Kidney glomerular epithelial cell (primary cell): ENCODE measurements at places on chromosomes 6 and 20.

- no peak for DNase-seq
These were observed 48.2 kb upstream of the BLCAP start for GRCh38 chr20:37575884-37576283.

DNA sequence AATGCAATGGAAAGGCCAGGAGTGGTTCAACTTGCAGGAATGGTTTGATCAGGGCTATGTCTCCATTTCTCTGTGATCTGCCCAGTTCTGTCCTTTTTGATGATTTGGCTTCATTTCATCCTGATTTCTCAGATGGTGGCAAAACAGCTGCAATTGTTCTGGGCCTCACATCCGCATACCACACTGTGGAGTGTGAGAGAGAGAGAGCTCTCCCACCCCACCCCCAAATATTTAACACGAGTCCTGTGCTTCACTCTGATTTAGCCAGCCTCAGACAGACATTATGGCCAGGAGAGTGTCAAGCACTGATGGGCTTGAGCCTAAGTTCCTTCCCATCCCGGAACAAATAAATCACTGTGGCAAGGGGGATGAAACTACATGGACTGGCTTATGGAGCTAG, 284.6 kb downstream of the CDC5L start:
- no peak for DNase-seq

GRCh38 chr6:167247814-167248595, 43.1 kb upstream of the UNC93A start:
- no peak for DNase-seq

- no peak for DNase-seq
These were observed 46.4 kb upstream of the CAP2 start for GRCh38 chr6:17347012-17347411.

DNA sequence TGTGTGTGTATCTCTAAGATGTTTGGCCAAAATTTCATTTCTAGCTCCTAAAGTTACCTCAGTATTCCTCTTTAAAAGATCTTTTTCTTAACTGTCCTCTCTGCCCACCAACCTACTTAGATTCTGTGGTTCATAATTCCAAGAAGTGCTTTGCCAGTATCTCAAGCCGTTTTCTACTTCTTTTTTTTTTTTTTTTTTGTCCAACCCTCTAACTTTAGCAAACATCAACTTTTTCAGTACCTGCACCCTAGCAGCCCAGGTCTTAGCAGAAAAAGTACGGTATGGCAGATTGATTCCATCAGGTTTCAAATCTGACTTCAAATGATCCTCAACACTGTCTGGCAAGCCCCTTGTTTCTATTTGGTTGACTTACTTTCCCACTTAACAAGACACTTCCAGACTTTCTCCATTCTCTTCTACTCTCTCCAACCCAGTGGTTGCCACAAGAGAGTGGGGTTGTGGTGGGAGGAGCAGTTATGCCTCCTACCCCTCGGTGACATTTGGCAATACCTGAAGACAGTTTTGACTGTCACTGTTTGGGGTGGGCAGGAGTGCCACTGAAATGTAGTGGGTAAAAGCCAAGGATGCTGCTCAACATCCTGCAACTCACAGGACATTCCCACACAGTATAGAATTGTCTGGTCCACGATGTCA, 10.8 kb upstream of the MAN1A1 start:
- no peak for DNase-seq

- DNase-seq, result no peak
These were observed 227.5 kb downstream of the THBS2 start for GRCh38 chr6:169026175-169026574.

GRCh38 chr20:347317-347639, 367 bp downstream of the NRSN2 start:
- DNase-seq, result no peak

- peak; percentile 26 for DNase-seq
These were observed 2.1 kb downstream of the TSPYL4 start for GRCh38 chr6:116251568-116252384.

DNA sequence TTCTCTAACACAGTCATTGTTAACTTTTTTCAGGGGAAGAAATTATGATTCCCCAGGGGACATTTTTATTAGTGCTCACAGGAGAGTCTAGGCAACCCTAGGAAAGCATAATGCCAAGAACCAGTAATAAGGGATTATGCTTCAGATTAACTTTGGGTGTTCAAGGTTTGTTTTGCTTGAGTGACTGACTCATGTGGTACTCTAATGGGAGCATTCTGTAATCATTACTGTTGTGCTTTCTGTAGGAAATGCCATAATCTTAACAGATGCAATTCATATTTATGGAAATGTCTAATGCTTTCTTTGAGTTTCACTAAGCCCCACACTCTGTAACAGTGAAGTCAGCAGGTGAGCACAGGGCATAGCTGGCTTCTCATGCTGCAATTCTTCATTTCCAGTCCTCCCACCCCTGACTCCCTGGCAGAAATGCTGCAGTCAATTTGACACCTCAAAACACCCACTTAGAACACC, 263.4 kb upstream of the MAN1A1 start:
- DNase-seq, result no peak

- no peak for DNase-seq
These were observed 12.2 kb downstream of the LIN28B start for GRCh38 chr6:104969108-104969507.

DNA sequence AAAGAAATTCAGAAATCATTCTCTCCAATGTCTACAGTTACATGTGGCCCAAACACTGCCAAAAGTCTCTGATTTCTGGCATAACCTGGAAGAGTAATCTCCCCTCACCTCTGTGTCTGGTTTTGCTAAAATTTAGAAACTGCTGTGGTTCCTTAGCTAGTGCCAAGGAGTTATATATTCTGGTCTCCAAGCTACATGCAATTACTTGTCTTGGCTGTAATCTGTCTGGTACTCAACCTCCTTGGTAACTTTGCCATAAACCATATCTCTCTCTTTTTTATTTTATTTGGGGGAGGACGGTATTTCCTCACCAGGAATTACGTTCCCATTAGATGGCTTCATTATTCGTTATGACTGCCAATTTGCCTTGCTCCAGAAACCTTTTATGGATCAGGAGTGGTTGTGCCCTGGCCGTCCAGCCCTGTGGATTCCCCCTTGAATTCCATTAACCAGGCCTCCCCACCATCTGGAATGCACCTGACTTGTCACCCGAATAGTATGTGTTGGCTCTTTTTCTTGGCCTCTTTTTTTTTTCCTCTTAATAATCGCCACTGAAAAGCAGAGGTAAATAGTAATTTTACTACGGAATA, 400.0 kb downstream of the CD83 start:
- DNase-seq, result no peak

- DNase-seq, result no peak
These were observed 198.2 kb downstream of the WDR27 start for GRCh38 chr6:169503422-169504152.

- no peak for DNase-seq
These were observed 126.6 kb downstream of the TIAM2 start for GRCh38 chr6:155121699-155122098.

GRCh38 chr6:12952318-12952717, 235.8 kb downstream of the PHACTR1 start:
- DNase-seq, result no peak
